Right lobe of liver (tissue), 6 donors: ENCODE measurements at places on chromosomes 3 and 15. TPM values are rescaled to one million over a fixed set of nuclear protein-coding genes. Genes with fewer than 3 reads are reported as not detected.
A peak's percentile ranks its signal among the peaks of the same experiment; 100 is the strongest.

DNA sequence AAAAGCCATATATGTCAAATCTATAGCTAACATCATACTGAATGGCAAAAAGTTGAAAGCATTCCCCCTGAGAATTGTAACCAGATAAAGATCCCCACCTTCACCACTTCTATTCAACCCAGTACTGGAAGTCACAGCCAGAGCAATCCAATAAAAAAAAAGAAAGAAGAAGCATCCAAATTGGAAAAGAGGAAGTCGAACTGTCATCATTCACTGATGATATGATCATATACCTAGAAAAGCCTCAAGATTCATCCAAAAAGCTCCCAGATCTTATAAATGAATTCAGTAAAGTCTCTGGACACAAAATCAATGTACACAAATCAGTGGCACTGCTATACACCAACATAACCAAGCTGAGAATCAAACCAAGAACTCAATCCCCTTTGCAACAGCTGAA, 97.4 kb downstream of the CBLB start:
- DNase-seq = no peak

GRCh38 chr3:185250653-185251052, 3.2 kb downstream of the EHHADH start:
- DNase-seq = no peak

GRCh38 chr3:6737630-6738029, 123.3 kb upstream of the GRM7 start:
- no peak for DNase-seq

DNA sequence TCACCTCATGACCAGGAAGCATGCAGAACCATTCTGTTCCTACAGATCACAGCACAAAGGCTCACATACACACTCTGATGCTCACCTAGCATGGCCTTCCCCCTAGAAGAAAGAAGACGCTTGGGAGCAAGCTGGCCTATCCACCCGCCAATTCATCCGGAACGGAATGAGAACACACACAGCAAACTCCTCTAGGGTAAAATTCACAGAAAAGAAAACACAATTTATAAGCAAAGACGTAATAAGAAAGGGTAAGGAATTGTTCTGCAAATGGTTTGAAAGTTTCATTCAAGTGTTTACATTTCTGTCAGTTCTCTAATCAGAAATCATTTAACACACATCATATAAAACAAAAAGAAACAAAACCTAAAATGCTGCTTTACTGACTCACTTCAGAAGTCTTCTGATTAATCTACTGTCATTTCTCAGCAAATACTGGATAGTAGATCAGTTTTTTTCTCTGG, 218.1 kb downstream of the OSBPL10 start:
- DNase-seq = no peak

DNA sequence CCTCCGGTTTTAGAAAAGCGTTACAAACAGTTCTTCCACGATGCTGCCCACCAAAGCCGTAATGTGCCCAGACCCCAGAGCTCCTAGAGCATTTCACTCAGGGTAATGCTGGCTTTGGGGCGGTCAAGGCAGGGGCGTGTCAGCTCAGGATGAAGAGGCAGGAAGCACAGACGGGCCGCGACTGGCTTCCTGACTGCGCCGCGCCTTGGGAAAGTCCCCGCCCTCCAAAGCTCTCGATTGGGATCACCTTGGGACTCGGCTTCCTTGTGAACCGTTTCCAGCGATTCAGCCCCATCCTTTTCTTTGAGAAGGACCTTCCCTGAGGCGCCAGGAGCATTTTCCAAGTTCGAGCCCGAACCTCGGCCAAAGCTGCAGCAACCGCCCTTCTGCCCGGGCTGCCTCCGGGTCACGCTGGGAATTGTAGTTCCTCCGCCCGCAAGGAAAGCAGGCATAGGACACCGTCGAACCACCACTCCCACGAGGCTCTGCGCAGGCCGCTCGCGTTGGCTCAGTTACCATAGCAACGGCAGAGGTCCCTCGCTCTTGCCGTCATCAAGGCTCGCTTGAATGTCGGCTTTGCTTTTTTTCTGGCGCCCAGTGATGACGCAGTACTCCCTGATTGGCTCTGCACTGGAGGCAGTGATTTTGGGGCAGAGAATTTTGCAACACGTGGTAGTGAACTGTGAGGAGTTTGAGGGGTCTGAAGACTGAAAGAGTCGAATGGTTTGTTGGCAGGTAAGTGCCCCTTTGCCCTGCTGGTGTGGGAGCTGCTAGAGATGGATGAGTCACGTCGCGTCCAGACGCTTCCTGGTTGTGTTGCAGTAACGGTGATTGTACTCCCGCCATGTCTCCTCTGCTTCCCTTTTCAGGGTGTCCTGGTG, at the start of the genes CCDC191 and QTRT2:
CCDC191 (minus strand) TSS at position 397 of the 881 bp plus-strand sequence; CDS start at position 337, 60 bp downstream.
QTRT2 (plus strand) TSS at position 608 of the 881 bp plus-strand sequence. CDS start 8,521 bp downstream, outside the sequence.
- peak; percentile 99 for DNase-seq

Gene PPP2R3A
- total RNA-seq = 1.0 TPM

GRCh38 chr3:40120806-40121205, 188.7 kb upstream of the EIF1B start:
- DNase-seq = no peak

GRCh38 chr3:19725000-19725399, 209.0 kb downstream of the EFHB start:
- no peak for DNase-seq

DNA sequence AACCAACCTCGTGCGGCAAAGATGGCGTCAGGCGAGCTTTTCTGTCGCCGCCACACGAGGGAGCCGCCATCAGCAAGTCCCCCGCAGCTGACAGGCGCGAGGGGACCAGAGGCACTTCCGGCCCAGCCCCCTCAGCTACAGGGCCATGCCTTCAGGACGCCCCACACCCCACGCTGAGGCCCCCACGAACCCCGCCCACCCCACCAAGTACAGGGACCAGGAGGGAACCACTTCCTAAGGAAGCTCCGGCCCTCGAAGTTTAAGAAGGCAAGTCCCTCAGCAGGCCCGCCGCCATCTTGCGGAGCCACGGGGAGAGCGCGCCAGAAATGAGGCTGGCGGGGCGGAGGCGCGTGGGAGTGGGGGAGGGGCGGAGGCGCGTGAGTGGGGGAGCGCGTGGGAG, 790 bp downstream of the DAZL start:
- no peak for DNase-seq
